DMS153 (cell line): ENCODE measurements at places on chromosomes 1 and 21.

DNA sequence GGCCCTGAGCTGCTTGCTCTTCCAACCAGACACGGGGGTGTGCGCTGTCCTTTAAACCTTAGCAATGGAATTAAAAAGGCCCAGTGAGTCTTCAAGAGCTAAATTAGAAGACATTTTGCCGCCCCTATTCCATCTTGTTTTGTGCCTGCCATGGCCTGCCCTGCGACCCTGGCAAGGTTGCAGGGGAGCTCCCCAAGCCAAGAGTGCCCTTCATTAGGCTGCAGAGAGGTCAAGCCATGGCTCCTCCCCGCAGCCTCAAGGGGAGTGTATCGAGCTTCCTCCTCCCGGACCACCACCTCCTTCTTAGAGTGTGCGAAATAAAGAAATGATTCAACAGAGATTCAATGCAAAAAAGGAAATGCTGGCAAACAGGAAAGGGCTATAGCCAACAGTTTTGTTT lies 256.2 kb downstream of the DYRK1A start:
- no peak for DNase-seq

DNA sequence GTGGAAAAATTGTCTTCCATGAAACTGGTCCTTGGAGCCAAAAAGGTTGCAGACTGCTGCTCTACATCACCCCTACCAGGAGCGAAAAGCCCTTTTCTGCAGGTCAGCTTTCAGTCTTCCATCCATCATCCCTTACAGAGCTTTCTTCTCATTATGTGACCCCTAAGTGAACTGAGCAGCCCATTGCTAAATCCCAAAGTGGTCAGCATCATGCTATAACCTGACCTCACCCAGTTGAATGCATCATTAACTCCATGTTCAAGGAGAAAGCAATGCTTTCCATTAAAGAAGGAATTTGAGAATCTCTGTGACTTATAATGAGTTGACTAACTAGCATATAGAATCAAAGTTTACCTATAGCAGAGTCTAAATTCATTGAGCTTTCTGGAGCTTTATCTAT lies 10.4 kb upstream of the IL24 start:
- no peak for DNase-seq

GRCh38 chr1:224387943-224388342 lies 31.3 kb downstream of the CNIH4 start:
- no peak for DNase-seq

- no peak for DNase-seq
These were observed 28.7 kb downstream of the PTGFR start for GRCh38 chr1:78519446-78519845.

DNA sequence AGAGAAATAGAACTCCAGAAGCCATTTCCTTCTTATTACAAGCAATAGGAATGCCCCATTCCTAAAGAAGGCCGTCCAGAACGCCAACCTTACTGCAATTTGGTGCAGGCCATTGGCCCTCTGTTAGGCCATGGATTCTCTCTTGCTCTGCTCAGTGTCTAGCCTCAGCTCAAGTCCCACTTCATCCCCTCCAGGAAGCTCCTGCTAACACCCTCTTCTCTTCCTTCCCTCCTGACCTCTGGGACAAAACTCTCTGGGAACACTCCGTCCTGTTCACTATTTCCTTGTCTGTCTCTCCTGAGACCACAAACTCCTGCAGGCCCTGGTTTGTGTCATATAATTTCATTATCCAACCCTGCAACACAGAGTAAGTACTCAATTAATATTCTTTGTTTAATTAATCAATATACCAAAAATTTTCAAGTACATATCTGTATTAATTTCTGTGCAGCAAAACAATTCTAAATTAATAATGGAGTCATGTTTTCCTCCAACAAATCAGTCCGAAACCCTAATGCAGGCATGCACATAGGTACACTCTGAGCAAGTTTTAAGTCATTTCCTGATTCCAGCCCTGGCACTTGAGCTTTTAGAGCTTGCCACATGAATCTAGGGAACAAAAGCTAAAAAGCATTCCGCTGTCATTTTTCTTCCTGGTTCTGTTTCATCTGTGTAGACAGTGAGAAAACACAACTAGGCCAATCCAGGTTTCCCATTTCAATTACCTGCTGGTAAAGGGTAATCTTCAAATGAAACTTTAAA lies 245.3 kb downstream of the SETD4 start:
- DNase-seq: peak; percentile 65

- no peak for DNase-seq
These were observed 111.9 kb downstream of the DENND1B start for GRCh38 chr1:197663162-197663953.

- peak; percentile 9 for DNase-seq
These were observed 5.5 kb upstream of the AGTRAP start for GRCh38 chr1:11730429-11730891.

DNA sequence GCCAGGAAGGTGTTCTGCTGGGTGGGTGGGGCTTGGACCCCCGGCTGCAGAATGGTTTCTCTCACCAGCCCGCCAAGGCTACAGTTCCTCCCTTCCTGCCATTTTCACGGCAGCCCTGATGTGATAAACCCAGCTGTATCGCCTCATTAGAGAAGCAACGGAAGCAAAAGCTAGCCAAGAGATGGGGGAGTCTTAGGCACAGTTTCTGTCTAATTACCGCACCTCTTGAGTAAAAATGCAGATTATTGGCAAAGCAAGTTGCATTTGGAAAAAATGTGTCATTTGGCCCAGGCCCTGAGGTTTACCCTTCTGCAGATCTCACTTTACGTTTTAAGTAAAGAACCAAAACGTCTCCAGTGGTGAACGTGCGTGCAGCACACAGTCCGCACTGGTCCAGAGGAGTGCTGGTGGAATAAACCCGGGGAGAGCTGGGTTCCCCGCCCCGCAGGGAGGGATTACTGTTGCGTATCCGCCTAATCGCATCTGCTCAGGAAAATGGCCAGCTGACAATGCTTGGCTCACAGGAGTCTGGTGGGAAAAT lies 109.9 kb downstream of the GALNT2 start:
- no peak for DNase-seq

GRCh38 chr1:108814343-108815125 lies 42.4 kb downstream of the AKNAD1 start:
- DNase-seq: no peak

DNA sequence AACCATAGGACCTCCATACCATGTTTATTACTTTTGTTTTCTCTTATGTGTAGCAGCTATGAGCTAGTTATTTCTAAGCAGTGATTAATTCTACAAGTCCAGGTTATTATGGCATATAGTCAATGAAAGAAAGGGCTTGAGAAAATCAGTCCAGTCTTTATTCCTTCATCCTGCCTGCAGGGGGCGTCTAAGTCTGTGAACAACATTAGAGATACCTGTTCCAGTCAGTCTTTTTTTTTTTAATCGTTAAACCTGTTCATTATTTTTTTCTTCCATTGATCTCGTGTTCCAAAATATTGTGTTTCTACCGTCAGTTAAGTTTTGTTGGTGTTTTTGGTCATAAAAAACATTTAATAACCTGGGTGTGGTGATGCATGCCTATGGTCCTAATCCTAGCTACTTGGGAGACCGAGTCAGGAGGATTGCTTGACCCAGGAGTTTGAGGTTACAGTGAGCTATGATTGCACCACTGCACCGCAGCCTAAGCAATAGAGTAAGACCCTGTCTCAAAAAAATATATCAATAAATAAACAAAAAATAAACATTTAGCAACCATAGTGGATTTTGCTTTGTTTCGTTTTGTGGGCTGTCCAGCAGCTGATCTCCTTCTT lies 29.4 kb upstream of the CD2 start:
- peak; percentile 46 for DNase-seq

- DNase-seq: no peak
These were observed 14.1 kb upstream of the ACTL8 start for GRCh38 chr1:17741052-17741451.

GRCh38 chr21:15359251-15359650 lies 294.5 kb upstream of the NRIP1 start:
- no peak for DNase-seq

- DNase-seq: no peak
These were observed 32.4 kb upstream of the DUSP10 start for GRCh38 chr1:221774054-221774842.

- no peak for DNase-seq
These were observed 113.7 kb downstream of the RUNX1 start for GRCh38 chr21:34935452-34935851.

- DNase-seq: no peak
These were observed 4.0 kb downstream of the ACTL8 start for GRCh38 chr1:17759114-17759513.

DNA sequence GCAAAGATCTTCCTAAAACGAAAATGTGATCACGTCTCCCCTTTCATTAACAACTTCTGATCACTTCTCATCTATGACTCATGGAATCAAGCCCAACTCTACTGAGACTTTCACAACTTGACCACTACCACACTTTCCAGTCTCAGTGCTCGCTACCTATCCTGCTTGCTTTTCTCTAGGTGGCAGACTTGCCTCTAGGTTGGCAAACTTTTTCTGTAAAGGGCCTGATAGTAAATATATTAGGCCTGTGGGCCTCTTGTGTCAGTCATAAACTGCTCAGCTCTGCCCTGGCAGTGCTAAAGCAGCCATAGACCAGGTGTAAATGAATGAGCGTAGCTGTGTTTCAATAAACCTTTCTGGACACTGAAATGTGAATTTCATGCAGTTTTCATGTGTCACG lies 21.5 kb upstream of the HMGB4 start:
- DNase-seq: no peak

DNA sequence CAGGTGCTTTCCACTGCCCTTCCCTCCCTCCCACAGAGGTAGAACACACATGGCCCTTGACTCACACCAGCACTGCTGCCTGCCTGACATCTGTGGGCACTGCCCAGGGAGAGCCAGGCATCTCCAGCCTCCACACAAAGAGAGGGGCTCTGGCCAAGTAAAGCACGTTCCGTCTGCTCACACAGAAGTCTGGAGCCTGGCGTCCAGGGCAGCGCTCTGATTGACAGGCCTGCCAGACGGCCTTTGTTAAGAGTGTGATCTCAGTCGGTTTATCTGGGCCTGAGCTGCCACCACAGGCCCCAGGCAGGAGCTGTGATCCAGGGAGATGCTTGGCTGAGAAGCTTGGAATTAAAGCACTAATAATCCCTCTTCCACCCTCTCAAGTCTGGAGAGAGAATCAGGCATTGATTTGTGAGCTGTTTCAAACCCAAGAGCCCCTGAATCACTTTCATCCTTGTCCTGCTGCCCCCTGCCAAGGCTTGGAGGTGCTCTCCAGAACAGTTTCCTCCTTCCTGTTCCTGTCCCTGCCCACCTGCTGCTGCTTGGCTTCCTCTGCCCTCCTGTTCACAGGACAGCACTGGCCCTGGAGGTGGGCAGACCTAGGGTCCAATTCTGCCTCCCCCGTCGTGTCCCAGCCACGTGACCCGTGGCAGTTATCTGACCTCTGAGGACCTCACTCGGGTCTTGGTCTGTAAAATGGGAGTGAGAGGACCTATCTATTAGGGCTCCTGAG lies 3.7 kb downstream of the DMRTB1 start:
- DNase-seq: no peak

- DNase-seq: no peak
These were observed 44.9 kb downstream of the RAB3B start for GRCh38 chr1:51945591-51945990.

DNA sequence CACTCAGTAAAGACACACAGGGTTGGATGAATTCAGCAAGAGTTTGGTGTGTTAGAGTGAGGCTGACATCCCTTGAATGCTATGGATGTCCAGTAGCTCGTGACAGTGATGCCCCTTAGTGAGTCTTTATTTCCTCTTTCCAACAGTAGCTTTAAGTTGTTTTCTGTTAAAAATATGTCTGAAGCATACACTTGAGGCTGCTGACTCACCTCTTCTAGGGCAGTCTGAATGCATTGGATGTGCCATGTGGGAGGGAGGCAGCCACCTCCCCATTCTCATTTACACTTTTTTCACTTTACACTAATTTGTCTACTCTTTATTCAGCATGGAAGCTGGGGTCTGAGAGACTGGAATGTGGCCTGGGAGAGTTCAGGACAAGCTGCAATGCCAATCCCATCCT lies 17.6 kb downstream of the NOS1AP start:
- DNase-seq: no peak

DNA sequence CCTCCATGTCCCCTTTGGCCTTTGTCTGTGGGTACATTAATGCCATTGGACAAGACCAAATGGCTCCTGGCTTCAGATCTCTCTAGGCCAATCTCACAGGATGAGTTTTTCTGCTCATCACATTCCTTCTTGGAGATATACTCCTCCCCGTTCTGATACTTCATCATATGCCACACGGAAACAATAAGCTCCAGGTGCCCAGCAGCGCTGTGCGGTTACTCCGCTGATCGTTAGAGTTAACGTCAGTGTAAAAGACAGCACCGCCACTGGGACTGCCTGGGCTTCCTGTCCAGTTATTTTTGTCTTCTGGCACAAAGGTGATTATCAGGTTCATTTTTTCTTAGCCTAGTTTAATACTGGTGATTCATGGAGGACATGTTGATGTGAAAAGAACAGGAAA lies 22.5 kb downstream of the CACHD1 start:
- DNase-seq: no peak

DNA sequence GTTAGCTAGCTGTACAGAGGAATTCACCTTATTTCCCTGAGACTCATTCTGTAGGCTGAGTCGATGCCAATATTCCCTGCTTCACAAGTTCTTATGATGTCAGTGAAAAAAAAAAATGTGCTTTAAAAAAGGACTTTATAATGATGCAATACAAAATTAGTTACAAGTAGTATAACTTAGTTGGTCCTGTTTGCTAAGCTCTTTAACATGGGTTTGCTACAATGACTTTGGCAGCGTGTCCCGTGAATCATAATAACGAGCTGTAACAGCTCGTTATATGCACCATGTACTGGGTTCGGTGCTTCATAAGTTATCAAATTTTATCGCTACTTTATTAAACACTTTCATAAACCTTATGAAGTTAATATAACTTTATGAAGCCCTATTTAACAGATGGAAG lies 349.7 kb downstream of the LMX1A start:
- no peak for DNase-seq

- no peak for DNase-seq
These were observed 48.5 kb upstream of the EDEM3 start for GRCh38 chr1:184803180-184803492.

- DNase-seq: no peak
These were observed 21.7 kb downstream of the LRRC8B start for GRCh38 chr1:89546082-89546889.

- no peak for DNase-seq
These were observed 82.1 kb downstream of the TTC3 start for GRCh38 chr21:37155186-37155585.

- peak; percentile 11 for DNase-seq
These were observed 11.7 kb downstream of the ITLN2 start for GRCh38 chr1:160942926-160943325.

- no peak for DNase-seq
These were observed 32.1 kb downstream of the RABGAP1L start for GRCh38 chr1:174191349-174191862.

DNA sequence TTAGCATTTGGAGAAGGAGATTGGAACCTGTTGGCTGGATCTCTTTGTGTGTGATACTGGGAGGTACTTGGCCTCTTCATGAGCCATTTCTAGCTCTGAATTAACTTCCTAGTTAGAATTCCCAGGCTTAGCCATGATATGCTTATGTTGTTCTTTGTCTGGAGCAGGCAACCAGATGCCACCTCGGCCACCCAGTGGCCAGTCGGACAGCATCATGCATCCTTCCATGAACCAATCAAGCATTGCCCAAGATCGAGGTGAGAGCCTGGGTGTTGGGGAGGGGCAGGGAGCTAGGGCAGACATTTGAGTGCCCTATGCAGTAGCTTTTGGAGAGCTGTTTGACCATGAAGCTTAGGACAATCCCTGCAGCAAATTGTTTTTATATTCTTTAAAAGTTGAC lies 26.5 kb upstream of the PIGV start:
- DNase-seq: no peak

- DNase-seq: no peak
These were observed 127.0 kb downstream of the GREM2 start for GRCh38 chr1:240484804-240485443.
